ENCODE measurements at places on chromosomes 5 and 9. TPM values are rescaled to one million over a fixed set of nuclear protein-coding genes. Genes with fewer than 3 reads are reported as not detected.

The ARID3C gene
- 0.19 TPM for total RNA-seq

DNA sequence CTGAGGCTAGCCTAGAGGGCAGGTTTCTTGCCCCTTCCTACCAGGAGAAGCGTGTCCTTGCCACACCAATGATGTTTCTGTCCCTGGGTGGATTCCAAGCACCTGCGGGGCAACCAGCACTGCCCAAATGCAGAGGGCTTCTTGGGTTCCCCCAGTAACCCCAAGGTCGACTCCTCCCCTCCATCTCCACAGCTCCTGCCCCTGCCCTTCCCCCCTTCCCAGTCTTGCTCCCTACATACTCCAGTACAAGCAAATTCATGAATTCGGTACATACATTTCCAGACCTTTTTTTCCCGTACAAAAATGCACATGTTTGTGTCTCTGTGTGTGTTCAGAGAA lies 12.8 kb upstream of the JADE2 start:
- no peak for DNase-seq

GRCh38 chr9:37243588-37244345 lies 123.4 kb downstream of the ZCCHC7 start:
- no peak for DNase-seq

- DNase-seq: no peak
These were observed 21.7 kb downstream of the SLC6A18 start for GRCh38 chr5:1246711-1247431.

All from A172 (cell line).